ENCODE measurements at places on chromosomes 5 and 9.
A peak's percentile ranks its signal among the peaks of the same experiment; 100 is the strongest.

DNA sequence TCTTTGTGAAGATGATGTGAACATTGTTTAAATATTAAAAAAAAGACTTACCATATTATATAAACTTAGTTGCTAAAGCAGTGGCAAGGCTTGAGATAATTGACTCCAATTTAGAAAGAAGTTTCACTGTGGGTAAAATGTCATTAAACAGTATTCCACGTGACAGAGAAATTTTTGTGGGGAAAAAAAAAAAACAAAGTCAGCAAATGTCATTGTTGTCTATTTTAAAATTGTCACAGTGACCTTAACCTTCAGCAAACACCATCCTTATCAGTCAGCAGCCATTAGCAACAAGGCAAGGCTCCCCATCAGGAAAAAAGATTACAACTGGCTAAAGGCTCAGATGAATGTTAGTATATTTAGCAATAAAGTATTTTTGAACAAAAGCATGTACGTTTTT is 99.3 kb upstream of the CDH18 start:
- DNase-seq, result no peak

DNA sequence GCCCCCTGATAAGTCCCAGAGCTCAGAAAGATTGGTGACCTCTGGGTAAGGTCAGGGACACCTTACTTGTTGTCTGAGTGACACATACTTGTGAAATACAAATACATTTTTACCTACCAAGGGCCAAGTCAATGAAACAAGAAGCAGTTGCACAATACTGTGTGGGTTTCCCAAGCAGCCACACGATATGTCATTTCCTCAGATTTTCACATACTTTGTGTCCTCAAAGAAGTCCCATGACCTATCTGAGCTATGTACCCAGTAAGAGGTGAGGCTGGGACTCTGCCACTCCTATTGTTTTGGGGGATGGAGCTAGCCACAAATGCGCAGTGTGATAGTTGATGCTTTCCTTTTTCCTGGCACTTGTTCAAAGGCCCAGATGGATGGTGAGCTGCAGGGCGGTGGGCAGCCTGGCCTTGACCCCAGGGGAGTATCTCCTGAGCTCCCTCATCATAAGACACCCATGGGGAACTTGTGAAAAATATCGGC is 4.8 kb upstream of the SLC25A51 start:
- DNase-seq, result no peak

DNA sequence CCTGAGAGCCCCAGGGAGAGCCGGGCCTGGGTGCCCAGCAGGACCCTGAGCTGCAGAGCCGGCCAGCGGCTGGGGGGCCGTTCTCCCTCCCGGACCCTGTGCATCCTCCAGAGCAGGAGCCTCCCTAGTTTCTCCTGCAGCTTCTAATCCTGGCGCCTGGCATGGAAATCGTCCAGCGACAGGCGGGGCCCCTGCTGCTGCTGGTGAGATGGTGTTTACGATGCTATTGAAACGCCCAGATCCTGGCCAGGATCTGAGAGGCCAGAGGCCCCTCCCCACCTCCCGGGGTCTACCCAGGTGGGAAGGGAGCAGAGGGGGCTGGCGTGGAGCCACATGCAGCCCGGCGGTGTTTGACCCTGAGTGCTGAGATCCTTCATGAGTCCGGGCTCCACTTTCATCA is 38.2 kb upstream of the CEP72 start:
- no peak for DNase-seq

DNA sequence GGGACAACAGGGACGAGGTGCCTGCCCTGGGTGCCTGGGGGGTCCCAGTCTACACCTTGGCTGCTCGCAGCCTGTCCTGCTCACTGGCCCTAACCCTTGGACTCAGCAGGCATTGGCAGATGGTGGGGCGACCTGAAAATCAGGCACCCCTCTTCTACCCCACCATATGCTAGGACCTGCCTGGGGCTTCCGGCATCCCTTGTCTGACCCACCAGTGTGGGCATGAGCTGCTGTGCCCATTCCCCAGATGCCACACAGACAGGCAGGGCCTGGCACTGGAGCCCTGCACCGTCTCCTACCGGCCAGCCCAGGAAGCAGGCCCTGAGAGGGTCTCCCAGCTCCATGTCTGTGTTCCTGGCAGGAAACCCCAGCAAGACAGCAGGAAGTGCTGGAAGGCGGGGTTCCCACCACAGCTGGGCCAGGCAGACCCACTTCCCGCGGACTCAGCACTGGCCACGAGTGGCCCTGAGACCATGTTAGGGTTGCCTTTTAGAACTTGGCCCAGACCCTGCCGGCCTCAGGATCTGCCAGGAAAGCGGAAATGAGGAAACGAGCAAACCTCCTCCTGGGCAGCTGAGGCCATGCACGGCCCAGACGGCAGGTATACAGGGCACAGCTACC is 3.1 kb downstream of the NINJ1 start:
- peak; percentile 31 for DNase-seq

DNA sequence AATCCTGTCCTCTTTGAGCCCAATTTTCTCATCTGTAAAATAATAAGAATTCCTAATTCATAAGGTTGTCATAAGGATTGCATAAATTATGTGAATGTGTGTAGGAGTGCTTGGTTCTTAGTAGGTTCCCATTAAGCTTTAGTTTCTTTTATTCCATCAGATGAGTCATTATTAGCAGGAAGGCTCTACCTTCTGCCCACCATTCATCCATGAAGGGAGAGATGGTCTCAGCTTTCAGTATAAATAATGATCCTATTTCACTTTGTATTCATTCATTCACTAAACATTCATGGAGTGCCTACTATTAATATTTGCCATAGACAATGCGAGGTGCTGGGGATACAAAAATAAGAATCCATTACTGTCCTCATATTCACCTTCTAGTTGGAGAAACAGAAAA is 3.0 kb downstream of the CMYA5 start:
- DNase-seq, result no peak

GRCh38 chr9:4344946-4345345 is 45.1 kb upstream of the GLIS3 start:
- DNase-seq, result peak; percentile 57

GRCh38 chr5:142749321-142749720 is 20.9 kb upstream of the ARHGAP26 start:
- no peak for DNase-seq

GRCh38 chr5:39419796-39420195 is 5.0 kb downstream of the DAB2 start:
- peak; percentile 56 for DNase-seq

GRCh38 chr5:170570476-170570875 is 66.7 kb downstream of the KCNIP1 start:
- DNase-seq, result no peak

GRCh38 chr5:74953937-74954720 is 87.9 kb upstream of the FAM169A start:
- DNase-seq, result no peak

- peak; percentile 97 for DNase-seq
Observed at GRCh38 chr9:127318651-127319167, 54.1 kb downstream of the GARNL3 start.

GRCh38 chr5:61635271-61635670 is 303.2 kb downstream of the ZSWIM6 start:
- DNase-seq, result no peak

- DNase-seq, result no peak
Observed at GRCh38 chr9:130263601-130264413, 1.8 kb upstream of the HMCN2 start.

- DNase-seq, result no peak
Observed at GRCh38 chr9:112809351-112809848, 58.8 kb downstream of the SNX30 start.

GRCh38 chr5:107809201-107810034 is 138.7 kb upstream of the EFNA5 start:
- DNase-seq, result no peak

DNA sequence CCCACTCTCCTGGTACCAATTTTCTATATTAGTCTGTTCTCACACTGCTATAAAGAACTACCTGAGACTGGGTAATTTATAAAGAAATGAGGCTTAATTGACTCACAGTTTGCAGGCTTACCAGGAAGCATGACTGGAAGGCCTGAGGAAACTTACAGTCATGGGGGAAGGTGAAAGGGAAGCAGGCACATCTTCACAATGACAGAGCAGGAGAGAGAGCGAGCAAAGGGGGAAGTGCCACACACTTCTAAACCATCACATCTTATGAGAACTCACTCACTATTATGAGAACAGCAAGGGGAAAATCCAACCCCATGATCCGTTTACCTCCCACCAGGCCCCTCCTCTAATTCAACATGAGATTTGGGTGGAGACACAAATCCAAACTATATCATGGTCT is 72.2 kb downstream of the ATG10 start:
- DNase-seq, result no peak

DNA sequence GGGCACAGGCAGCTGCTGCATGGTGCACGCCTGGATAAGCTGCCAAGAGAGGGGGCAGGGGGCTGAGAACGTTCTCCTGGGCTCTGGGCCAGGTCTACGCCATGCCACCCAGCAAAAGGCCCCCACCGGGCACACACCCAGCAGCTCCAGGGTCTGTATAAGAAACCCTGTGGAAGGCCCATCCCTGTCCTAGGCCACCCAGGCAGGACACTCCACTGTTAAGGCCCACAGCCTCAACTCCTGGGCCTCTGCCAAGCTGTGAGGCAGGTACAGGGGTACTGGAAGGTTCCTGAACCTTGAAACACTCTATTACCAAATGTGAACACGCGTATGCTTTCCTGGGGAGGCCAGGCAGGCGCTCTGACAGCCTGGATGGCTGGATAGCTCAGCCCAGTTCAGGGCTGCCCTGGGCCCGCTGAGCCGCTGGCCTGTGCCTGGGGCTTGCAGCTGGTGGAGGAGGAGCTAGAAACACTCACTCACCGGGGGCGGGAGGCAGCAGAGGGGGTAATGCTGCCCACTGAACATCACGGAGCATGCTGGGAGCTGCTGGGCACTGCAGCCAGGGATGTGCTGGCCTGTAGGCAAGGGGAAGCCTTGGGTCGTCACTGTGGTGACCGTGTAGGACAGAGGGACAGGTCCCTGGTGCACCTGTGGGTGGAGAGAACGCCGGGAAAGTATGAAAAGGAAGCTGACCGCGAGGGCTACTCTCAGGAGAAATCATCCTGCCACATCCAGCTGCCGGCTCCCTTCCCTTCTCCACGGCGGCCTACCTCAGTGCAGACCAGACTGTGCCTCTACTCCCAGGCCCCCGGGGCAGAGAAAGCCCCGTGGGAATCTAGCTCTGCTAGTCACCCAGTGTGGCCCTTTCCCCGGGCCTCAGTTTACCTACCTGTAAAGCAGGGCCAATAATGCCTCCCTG is 6.0 kb downstream of the RNF44 start:
- no peak for DNase-seq

DNA sequence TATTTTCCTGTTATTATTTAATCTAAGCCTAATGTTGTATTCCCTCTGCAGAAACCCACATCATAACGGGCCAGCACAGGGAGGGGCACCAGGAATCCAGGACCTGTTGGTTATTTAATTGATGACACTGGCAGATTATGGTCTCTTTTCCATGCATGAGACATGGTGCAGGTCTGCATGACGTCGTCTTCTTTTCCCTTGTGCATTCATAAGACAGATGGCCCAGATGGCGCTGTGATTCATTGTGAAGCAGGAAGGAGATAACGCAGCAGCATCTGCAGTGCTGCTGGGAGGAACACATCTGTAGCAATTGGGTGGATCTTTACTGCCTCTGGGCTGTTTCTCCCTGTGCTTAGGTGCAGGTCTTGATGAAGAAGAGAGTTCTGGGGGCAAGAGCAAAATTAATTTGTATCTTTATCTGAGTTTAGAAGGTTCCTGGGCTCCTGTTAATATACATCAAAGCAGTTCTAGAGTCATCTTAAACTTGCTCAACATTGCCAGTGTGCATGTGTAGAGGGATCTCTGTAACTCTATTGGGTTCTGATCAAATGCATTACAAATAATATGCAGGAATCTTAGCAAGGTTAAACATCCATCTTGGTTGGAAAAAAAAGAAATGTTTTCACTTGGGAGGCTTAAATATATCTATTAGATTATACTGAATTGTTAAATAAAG is 176.1 kb downstream of the PCSK1 start:
- peak; percentile 88 for DNase-seq

GRCh38 chr5:54738118-54738972 is 220.8 kb downstream of the SNX18 start:
- DNase-seq, result peak; percentile 45

- DNase-seq, result no peak
Observed at GRCh38 chr5:41071975-41072374, 833 bp upstream of the MROH2B start.

DNA sequence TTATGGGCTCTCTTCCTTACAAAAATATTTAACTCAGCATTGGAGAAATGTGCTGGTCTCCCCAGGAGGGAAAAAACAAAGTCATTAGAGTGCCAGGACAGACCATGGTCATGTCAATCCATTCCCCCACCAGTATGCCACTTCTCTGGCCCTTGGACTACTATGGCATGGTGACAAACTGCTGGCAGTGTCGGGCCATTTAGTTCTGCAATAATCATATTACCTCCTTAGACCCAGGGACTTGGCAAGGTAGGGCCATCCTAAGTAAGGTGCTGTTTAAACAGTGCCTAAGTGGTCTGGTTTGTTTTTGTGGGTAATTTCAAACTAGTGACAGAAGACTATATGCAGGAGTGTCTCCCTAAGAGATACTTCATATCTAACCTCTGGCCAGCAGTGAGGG is 177.8 kb upstream of the STK32A start:
- no peak for DNase-seq

DNA sequence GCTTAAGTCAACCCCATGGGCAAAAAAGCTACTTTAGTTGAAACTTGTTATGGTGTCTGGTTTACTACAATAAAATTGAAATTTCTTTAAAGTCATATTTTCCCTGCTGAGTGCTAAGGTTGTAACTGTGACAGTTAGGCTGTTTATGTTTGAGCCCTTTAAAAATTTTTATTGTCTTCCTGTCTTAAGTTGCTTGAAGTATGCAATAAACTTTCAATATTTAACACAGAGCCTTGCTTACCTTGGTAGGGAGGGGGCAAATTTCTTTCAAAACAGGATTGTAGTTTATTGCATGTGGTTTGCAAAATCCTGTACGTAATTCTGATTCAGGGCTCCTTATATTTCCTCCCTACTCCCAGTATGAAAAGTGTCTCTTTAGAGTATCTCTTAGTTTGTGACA is 465.5 kb upstream of the ACTBL2 start:
- DNase-seq, result no peak

DNA sequence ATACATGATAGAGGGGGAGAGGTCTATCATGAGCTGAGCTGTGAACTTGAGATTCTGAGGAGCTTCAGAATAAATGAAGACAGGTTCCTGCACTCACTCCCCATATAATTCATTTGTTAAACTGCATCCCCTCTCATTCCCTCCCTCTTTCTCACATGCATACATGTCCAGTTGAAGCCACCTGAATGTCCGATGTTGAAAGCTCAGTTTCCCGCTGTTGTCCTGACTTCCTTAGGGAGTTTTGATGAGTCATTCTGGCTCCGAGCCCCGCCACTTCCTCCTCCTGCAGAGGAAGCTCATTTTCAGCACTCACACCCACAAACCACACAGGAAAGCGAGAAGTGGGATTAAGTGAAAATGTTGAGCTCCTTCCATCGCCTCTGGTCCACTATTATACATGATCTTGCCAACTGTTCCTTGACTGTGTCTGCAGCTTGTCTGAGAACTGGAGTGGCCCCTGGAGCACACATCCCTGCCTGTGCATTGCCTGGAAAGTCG is 121.2 kb downstream of the CEMIP2 start:
- peak; percentile 61 for DNase-seq

DNA sequence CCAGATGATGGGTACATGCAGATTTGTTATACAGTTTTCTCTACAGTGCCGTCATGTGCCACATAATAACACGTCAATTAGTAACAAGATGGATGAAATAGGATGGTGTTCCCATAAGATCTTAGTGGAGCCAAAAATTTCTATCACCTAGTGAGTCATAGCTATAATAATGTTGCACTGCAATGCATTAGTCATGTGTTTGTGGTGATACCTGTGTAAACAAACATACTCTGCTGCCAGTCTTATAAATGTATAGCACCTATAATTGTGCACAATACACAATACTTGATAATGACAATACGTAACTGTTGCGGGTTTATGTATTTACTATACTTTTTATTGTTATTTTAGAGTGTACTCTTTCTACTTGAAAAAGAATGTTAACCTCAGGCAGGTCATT is 865.4 kb downstream of the MAT2B start:
- no peak for DNase-seq
